AG04449 (cell line): ENCODE measurements at places on chromosomes 1 and 21.

DNA sequence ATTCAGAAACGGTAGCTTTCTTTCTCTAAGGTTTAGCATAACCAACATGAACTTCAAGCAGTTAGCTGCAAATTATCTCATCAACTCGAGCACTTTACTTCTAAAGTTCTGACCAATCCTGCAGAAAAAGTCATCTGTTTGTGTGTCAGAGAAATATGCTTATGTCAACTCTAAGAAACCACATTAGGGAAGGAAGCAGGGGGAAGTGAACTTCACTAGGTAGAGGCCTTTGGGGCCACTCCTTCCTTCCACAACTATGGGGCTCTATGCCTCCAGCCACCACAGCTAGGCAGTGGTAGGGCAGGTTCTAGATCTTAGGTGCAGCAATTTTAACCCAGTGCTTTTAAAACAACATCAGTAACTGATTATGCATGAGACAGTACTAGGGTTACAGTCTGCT lies 375.9 kb downstream of the DSCAM start:
- no peak for DNase-seq

- no peak for DNase-seq
Measured at GRCh38 chr1:18475234-18475905, 5.4 kb upstream of the KLHDC7A start.

DNA sequence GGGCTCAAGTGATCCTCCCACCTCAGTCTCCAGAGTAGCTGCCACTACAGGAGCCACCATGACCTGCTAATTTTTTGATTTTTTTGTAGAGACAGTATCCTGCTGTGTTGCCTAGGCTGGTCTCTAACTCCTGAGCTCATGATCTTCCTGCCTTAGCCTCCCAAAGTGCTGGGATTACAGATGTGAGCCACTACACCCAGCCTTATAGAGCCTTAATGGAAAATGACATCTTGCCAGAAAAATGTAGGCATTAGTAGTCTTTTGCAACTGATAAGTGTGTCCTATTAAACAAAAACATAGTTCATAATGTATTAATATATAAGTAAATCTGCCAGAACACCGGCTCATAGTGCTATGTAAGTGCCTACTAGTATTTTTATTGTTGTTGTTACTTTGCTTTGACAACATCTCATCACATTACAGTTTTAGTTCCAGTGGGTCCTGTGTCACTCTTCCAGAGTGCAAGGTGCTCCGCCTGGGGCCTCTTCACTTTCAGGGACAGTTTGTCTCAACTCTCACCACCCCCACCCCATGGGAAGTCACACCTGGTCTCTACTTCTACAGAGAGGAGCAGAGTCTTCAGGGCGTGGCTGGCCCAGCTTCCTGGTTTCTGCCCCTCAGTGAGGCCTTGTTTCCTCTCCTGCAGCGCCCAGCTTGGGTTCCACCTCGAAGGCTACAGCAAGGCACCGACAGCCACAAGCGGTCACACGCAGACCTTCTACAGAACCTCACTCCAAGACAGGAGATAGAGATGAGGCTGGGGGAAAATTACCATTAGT lies 30.1 kb downstream of the RHOU start:
- DNase-seq: no peak

DNA sequence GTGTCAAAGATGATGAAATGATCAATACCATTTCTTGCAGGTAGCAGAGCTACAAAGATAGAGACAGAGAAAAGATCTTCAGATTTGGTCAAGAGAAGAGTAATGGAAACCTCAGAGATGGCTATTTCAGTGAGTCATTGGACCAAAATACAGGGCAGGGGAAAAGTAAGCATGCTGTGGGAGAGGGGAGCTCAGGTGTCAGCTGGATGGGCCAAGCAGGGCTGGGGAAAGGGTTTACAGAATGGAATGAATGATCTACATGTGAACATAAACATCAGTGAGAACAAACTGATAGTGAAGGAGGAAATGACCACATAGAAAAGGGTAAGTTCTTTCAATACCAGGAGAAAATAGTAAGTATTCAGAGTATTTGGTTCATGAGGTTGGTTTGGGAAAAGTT lies 61.4 kb upstream of the CNN3 start:
- no peak for DNase-seq
